ENCODE measurements at places on chromosomes 6 and 20.

DNA sequence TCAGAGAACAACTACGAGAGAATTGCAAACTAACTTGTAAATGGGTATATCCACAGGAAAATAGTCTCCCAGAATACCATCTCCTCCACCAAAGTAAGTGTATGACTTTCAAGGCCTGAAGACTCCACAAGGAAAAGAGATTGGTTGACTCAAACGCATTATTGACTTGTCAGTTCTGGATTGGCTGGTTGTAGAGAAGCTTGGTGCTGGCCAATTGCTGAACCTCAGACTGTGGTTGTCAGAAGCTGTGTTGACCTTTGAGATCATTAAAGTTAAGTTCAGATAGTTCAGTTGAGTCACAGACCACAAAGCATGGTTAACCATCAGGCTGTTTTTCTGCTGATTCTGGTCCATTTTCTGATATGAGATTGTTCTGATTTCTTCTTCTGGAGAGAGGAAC lies 388.3 kb downstream of the BMP2 start:
- no peak for DNase-seq

GRCh38 chr6:167860550-167861226 lies 34.0 kb downstream of the AFDN start:
- DNase-seq: no peak

DNA sequence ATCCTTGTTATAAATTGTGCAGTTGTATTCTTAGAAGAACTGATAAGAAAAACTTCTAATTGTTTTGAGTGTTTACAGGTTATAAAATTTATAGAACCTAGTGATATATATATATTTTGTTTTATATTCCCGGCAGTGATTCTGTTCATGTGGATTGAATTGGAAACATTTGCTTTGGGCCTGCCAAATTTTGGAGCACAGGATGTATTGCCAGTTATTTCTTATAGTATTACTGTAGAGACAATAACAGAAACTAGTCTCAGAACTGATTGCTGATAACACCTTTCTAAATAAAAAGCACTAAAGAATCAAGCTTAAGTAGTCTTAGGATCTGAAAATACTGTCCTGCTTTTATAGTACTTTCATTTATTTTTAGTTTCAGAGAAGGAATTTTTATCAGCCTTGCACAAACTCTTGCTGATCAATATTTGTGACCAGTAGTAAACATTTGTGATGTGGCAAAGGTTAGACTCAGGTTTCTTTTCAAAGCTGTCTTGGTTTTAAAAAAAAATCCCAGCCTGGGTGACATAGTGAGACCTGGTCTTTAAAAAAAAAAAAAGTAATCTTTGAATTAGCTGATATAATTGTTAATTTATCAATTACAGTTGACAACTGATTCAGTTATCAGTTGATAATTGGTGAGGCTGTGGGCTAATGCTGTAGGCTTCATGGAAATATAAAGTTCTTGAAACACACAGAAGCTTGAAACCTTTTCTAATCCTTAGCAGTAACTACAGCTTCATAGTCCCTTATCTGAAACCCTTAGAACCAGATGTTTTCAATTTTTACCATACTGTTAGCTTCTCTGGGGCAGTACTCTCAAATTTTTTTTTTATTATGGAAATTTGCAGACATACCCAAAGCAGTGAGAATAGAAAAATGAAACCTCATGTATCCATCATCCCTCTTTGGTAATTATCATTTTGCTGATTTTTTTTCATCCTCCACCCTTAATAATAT lies 42.4 kb downstream of the RNGTT start:
- no peak for DNase-seq

DNA sequence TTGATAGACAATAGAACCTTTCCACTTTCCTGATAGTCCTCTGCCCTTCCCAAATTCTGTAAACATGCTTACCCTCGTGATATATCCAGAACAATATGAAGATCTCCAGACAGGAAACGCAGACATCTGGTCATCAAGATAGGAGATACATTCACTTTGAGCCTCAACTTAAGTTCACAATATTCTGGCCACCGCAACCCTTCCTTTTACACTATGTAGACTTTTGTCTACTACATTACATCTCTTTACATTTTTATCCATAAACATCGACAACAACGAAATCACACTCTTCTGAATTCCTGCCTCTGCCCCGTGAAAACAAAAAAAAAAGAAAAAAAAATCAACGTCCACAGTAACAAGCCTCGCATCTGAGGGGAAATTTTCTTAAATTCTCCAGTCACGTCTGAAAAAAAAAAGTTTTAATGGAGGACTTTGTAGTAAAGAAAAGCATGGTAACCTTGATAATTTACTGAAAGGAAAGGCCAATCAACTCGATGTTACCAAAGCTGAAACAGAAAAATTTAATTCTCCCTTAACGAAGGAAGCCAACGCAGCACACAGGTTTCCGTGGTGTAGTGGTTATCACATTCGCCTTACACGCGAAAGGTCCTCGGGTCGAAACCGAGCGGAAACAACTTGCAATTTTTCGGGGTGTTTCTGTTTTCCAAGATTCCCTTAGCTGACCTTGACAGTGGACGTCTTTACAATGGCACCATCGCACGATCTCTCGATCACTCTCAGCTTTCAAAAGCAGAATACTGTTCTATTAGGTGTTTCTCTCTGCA lies 21.8 kb downstream of the POM121L2 start:
- DNase-seq: peak; percentile 27

- no peak for DNase-seq
These were observed 89.4 kb upstream of the PAK5 start for GRCh38 chr20:9928281-9928737.

DNA sequence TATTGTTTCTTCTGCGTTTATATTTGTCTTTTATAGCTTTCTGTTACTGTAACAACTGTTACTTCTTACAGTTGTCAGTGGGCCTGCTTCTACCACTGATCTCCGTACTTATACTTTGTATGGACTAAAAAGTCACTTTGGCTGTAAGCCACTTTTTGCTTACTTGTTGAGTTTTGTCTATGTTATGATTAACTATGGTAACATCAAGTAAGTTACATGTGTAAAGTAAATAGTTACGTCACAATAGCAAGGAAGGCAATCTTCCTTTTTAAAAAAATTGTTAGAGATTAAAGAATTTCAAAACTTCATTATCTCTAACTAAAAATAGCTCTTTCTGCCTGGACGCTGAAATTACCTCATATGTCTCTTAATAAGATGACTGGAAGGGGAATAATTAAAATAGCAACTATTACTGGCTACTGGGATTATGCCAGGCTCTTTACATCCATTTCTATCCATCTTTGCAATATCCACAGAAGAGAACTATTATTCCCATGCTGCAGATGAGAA lies 10.9 kb downstream of the TFB1M start:
- DNase-seq: no peak

DNA sequence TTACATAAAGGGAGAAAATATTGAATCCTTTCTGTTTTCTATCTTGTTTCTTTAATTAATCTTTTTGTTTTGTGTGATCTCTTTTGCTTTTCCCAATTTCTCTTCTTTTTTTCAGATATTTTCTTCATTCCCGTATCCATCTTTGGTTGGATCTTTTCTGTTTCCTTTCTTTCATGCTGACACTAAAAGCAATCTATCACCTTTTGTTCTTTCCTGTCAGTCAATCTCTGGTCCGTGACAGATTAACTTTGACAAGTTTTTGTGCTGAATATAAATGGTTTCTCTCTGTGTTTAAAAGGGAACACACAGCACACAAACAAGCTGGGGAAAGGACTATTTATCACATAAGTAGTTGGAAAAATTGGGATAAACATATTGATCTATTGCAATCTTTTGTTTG lies 162.8 kb downstream of the GRM1 start:
- DNase-seq: no peak

- DNase-seq: no peak
These were observed 423.1 kb upstream of the RNF217 start for GRCh38 chr6:124539096-124539495.

DNA sequence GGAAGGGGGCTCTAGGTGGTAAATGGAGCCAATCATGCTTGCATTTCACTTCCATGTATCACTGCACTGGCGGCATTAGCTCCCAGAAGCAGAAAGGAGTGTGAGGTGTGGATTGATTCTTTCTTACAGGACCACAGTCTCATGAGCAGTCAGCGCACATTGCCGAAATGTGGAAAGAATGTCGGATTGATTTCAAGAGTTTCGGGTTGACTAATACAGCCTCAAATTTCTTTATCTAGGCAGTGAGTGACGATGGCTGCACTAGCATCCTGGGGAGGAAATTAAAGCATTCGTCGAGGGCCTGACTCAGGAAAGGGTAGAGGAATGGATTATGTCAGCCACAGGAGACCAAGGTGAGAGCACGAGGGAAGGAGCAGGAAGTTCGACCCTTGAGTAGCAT lies 222.8 kb upstream of the CDYL start:
- no peak for DNase-seq

- DNase-seq: no peak
These were observed 409.1 kb upstream of the AGPAT4 start for GRCh38 chr6:161682982-161683381.

DNA sequence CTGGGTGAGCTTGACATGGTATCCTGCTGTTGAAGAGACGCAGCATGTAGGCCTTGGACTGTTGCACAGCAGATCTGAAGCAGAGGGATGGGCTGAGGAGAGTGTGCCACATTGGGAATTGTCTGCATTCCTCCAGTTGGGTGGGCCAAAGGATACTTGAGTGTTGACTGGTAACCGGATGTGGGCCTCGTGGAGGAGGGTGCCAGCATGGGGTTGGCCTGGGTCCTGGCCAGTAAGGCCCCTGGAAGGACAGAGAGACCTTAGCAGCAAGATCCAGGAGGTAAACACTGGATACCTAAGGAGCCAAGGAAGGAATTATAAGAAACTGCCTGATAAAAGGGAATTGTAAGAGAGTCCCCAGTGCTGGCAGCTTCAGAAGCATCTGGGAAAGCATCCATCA lies 76.9 kb downstream of the FIG4 start:
- no peak for DNase-seq

- no peak for DNase-seq
These were observed 179.1 kb upstream of the EYA4 start for GRCh38 chr6:133062077-133062476.

GRCh38 chr20:51440589-51440988 lies 101.9 kb downstream of the NFATC2 start:
- no peak for DNase-seq

DNA sequence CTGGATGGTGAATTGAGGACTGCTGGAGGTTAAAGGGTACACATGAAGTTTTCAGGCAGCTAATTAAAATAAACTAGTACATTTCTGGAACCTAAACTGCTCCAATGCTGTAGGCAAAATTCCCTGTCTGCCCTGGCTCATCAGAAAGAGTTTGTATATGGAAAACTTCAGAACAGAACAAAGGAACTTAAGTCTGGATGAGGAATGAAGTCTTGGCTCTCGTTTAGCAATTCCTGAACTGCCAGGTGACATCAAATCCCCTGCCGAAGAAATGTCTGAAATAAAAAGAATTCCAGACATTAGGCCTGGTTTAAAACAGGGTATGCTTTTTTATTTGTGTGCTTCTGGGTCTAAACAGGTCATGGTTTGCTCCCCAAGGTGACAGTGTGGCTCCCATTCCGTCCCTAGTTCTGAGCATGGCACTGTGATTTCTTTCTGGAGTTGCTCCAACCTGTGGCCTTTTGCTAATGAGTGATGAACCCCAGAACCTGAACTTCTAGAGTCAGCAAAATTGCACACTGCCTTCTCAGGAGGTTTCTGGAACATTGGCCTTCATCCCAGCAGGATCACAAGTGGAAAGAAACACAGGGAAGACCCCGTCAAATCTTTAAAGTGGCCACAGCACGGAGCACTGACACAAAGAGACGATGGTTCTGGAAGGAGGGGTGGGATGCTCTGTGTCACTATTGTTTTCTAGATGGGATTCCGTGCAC lies 129.4 kb upstream of the NAA20 start:
- DNase-seq: no peak

- peak; percentile 11 for DNase-seq
These were observed 83.9 kb downstream of the SESN1 start for GRCh38 chr6:109010705-109011102.

DNA sequence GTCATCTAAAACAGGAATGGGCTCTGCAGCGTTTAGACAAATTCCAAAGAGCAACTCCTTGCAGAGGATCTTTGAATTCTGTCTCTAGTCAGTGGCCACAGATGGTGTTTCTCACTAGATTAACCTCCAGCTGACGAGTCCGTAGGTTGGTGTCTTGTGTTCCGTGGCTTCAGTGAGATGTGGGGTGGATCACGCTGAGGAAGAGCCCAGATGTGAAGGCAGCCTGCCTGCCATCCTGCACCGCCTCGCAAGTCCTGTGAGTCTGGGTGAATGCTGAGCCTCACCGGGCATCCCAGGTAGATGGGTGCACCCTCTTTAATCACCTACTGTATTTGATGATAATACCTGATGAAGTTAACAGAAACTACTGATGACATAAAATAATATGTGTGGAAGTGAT lies 70.4 kb downstream of the THBS2 start:
- DNase-seq: no peak

- DNase-seq: no peak
These were observed 18.8 kb upstream of the ZNF831 start for GRCh38 chr20:59144831-59145196.

- no peak for DNase-seq
These were observed 544.3 kb downstream of the KIF16B start for GRCh38 chr20:16028923-16029322.

DNA sequence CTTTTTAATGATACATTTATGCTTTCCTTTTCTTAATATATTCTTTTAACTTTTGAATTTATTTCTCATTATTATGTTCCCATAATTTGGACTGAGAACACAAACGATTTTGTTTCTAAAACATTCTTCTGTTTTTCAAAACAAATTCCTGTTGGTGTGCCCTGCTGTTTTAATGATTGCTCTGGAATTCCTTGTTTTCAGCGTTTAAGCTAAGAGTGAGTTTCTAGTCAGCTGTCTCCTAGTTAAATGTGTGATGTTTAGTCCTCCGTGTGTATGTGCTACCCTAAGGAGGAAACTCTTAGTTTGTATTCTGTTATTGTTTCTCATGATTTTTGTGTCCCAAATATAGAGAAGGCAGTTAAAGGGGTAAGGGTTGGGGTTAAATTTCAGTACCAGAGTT lies 306.1 kb upstream of the RGS17 start:
- no peak for DNase-seq

GRCh38 chr6:145502416-145502815 lies 232.9 kb downstream of the EPM2A start:
- no peak for DNase-seq

- DNase-seq: no peak
These were observed 74.2 kb downstream of the SLC22A23 start for GRCh38 chr6:3382326-3383279.

DNA sequence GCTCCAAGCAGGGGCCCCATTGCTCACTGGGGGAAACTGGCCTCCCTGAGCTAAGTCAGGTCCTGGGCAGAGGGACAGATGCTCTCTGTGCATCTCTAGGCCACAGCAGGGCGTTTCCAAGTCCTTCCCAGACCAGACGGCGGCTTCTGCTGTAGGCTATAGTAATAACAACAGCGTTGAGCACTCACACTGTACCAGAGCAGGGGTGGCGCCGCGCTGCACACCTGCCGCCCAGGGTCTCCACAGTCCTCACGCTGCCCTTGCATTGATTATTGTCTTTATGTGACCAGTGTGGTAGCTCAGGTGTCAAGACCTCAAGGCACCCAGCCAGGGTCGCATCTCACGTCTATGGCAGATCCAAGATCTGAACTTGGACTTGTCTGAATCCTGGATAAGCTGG lies 14.9 kb upstream of the CCN5 start:
- no peak for DNase-seq
